ENCODE measurements at places on chromosomes 11 and 22.

DNA sequence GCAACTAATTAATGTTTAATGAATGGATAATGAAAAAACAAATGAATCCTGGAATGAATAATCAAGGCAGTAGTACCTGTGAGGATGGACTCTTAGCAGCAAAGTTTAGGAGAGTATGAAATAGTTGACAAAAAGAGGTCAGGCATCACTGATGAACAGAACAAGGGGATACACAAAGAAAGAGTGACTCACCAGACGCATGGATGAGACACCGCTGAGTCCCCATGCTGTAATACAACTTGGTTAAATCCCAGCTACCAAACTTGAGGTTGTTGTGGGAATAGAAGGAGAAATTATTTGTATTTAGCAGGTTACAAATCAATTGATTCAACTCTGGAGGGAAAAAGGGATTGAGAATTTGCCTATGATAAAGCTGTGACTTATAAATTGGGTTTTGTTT lies 976.9 kb upstream of the TENM4 start:
- no peak for DNase-seq

GRCh38 chr22:35314161-35314942 lies 14.7 kb downstream of the TOM1 start:
- no peak for DNase-seq

DNA sequence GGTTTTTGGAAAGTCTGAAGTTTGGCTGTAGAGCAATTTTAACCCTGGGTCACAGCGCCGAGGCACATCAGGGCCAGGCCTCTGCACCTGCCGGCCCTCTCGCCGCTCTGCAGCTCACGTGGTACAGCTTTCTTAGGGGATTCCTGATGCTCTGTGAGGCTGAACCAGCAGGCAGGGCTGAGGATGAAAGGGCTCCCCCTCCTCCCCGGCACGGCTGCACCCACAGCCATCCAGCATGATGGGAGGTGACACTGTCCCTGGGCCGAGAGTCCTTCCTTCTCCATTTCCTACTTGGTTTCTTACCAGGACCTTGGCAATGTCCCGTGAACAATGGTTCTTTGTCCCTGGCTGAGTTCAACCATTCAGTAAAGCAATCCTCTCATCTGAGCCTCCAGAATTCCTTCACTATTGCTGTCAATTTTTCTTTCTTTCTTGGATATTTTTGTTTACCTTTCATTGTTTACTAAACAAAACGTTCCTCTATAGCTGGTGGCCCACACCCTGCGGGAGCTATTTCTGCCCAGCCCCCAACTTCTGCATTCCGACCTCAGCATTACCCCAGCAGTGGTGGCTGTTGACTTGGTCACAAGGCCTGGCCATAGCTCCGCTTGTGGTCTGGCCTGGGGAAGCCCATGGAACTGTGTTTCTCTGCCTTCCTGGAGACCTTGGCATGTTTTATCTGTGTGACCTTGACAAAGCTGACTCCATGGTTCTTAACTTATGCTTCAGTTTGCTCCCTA lies 172.8 kb upstream of the B3GAT1 start:
- no peak for DNase-seq

DNA sequence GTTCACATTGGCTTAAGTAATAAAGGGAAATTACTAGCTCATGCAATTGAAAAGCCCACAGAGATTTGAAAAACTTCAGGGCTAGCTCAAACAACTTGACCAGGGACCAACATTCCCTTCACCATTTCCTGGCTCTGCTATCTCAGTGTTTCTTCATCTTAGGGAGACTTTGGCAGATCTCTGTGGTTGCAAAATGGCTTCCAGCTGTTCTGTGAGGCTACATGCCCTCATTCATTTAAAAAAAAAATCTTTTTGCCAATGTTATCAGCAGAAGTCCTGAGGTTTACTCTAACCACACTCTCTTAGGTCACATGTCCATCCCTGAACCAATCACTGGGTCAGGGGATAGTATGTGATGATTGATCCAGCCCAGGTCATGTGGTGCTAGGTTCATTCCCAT lies 13.9 kb upstream of the RASSF10 start:
- no peak for DNase-seq

DNA sequence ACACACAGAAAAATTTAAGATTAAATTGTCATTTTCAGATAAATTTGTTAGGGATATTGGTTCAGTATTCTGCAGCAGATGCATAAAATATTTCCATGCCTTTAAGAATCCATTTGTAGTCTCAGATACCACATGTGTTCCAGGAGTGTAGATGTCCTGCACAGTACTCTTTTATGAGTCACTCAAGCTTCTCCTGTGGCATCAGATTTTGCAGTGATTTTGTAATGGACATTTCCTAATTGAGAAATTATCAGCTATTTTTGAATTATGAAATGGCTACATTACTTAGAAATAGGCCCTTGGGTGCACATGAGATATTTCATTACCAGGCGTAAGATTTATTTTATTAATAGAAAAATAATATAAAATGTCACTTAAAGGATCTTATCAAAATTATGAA lies 18.9 kb downstream of the MMP3 start:
- no peak for DNase-seq

DNA sequence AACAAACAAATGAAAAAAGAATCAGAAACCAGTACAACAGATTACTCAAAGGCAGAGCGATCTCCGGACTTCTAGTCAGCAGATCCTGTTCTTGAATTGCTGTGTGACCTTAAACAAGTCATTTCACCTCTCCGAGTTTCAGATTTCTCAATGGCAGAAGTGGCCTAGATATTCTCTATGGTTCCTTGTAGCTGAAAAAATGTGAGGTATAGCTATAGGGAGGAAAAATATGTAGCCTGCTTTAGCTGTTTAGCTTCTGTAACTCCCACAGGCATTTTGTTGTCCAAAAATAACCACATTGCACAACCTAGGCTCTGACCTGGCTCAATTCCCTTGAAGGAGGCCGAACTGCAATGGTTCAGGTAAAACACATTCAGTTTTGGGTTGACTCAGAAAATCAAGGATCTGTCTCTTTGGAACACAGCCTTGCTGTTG lies 100.7 kb downstream of the DBX1 start:
- DNase-seq: no peak
